Astrocyte of the cerebellum (primary cell): ENCODE measurements at places on chromosomes 5 and 9.

- no peak for DNase-seq
Measured at GRCh38 chr9:91075279-91075678, 273.7 kb downstream of the SYK start.

- DNase-seq, result no peak
Measured at GRCh38 chr5:73129143-73129542, 8.8 kb downstream of the TMEM171 start.

GRCh38 chr5:133820507-133820906 is 147.9 kb downstream of the C5orf15 start:
- DNase-seq, result no peak

- DNase-seq, result no peak
Measured at GRCh38 chr9:94952565-94953373, 226.3 kb downstream of the AOPEP start.

GRCh38 chr9:116027951-116028350 is 125.6 kb upstream of the PAPPA start:
- no peak for DNase-seq

GRCh38 chr9:98707166-98708102 is 1.3 kb downstream of the GABBR2 start:
- peak; percentile 27 for DNase-seq

- DNase-seq, result no peak
Measured at GRCh38 chr5:17805227-17805825, 171.1 kb downstream of the TAF11L14 start.

DNA sequence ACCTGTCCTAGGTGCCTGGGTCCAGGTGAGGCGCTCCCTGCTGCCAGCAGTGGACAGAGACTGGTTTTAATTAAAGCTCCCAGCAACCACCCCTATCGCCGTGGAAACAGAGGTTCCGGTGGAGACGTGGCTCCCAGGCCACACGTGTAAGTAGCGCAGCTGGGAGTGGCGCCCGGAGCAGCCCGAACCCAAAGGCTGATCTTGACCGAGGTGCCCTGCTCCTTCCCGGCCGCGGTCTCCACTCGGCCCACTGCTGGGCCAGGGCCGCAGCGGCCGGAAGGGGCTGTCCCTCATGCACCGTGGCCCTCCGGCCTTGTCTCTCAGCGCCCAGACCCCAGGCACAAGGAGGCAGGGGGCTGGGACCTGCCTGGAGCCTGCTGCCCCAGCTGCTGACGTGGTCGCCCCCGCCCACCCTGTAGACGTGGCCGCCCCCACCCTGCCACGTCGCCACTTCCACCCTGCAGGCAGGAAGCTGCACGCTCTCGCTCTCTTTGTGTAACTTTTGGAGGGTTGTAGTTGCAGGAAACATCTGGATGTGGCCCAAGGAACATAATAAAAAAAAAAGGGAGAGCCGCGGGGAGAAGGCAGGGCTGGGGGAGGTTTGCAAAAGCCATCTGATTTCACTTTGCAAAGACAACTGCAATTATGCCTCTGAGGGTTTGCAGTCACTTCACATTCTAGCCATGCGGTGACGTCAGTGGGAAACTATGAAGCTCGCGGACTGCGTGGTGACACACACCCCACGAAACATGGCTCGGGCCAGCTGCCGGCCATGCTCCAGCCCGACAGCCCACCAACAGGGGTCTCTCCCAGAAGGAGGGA is 129.9 kb downstream of the RXRA start:
- DNase-seq, result peak; percentile 93

DNA sequence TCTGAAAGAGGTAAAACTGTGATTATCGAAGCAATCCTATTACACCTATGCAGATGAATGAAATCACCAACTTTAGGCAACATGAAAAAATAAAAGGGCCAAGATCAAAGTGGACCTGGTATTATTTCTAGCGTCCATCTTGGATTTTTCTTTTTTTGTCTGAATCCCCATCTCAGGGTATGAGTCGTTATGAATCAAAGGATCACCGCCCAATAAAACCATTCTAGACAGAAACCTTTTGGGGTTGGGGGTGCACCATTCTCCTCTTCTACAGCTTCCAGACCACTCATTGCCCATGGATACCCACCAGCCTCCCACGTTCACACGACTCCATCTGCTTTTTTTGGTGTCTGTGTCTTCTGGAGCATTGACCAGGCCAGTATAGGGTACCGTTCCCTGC is 33.4 kb downstream of the MAP1B start:
- no peak for DNase-seq
